ENCODE measurements at places on chromosomes 1 and 21.

DNA sequence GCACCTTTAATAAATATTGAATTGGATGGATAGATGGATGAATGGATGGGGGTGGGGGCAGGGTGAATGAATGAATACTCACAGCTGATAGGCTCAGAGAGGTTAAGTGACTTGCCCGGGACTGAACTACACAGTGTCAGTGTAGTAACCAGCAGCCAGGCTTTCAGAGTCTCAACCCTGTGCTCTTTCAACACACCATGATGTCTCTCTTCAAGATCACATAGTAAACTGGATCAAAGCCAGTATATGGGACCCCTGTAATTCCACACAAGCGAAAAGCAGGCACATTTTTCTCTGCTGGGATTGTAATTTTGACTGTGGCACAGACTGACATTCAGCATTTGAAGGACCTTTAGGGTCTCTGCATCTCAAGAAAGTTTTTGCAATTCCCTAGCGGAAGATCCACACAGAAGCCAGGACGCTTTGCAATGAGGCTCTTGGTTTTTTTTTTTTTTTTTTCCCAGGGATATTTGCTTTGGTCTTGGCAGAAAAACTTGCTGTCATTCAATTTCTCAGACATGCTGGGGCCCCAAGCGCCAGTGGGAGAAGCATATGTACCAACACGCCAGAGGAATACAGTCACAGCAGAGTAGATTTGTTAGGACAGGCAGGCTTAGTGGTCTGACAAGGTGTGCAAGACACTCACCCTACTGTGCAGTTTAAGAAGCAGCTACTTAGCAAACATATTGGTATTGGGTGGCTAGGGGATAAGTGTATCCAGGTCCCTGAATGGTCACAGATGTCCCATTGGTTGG lies 213.1 kb upstream of the CAMK1G start:
- no peak for DNase-seq

GRCh38 chr1:182308826-182309225 lies 82.8 kb downstream of the GLUL start:
- DNase-seq = no peak

DNA sequence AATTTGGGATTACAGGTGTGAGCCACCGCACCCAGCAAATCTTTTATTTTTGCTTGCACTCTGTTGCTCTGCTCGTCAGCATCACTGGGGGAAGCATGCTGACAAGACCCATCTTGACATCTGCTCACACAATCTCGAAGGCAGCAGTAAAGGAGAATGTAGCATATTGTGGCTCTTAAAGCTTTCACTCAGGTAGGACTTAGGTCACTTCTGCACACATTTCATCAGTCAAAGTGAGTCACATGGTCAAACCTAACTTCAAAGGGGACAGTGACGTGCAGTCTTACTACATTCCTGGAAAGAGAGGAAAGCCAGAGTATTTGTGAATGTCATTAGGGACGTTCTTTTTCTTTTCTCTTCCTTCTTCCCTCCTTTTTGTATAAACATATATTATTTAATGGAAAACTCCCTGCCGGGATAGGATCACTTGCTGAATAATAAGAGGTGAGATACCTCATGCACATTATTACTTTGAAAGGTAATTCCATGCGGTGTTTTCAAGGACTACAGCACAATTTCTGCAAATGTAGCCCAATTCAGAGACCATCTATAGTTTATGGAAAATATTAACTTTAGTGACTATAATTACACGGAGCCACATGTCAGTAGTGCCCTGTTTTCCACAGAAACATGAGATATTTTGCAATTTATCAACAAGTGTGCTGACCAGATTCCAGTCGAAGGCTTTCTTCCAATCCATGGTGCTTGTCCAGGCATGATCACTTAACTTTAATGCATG lies 19.3 kb upstream of the ACBD6 start:
- no peak for DNase-seq

DNA sequence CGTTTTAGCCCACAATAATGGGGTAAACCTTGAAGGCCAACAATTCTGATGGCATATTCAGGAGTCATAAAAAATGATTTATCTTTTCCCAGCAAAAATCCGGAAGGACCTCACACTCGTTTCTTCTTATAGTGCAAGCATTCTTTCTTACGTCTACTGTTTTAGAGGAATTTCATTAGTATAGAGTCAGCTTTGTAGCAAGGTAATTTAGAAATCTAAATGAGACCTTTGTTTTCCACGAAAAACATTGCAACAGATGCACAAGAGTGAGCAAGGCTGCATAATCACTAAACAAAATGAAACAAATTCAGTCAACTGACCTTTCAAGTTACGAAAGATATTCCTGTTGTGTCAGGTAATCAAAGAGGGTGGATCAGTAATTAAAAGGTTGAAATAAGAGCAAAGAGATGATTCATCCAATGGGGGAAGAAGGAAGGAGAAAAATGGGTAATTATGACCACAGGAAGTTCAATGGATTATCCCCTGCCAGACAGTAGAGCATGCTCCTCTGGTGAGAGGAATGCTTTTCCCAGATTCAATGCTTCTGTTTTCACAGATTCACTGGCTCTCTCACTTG lies 560 bp upstream of the CSDE1 start:
- no peak for DNase-seq

DNA sequence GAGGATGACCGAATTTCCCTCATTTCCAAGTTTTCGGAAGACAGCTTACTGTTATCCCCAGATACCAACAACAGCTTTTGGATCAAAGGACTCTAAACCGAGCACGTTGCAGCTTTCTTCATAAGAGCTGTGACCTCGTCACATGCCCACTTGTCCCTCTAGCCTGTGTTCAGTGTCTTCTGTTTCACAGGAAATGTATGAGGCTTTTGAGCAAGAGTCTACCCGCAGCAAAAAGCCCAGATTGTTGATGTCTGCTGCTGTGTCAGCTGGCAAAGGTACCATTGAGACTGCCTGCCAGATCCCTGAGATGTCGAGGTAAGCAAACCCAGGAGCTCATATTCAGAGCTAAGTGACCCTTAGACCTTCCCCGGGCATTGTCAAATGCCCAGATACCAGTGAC lies 24.1 kb downstream of the CHI3L2 start:
- DNase-seq = no peak

DNA sequence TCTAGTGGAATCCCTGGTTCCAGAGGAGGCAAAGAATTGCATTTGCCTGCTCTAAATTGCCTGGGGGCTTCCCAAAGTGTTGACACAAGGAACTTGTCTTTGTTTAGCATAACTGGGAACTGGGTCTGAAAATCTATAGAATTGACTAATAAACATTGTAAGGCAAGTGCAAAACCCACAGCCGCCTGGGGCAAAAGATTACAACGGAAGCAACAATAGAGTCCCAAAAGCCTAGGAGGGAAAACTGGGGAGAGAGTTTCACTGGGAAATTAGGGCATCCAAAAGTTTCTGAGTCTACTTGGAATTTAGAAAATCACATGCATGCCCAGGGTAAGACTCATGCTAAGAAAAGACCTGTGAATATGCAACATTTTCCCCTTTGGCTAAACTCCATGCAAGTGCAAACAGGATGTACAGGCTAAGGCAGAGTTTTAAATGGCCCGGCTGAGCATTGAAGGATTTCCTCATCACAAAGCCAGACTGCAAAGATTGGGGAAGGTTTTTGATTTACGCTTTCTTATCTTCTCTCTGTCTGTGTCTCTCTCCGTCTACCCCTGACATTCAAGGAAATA lies 725.3 kb upstream of the NCAM2 start:
- DNase-seq = peak; percentile 0

- DNase-seq = no peak
These were observed 64.6 kb upstream of the RALGPS2 start for GRCh38 chr1:178660461-178660860.

GRCh38 chr1:199150756-199151155 lies 511.9 kb downstream of the PTPRC start:
- no peak for DNase-seq

- no peak for DNase-seq
These were observed 2.7 kb upstream of the PRXL2B start for GRCh38 chr1:2583871-2584351.

All from skin of body (tissue), 3 donors.